ENCODE measurements at places on chromosomes 11 and 22. TPM values are rescaled to one million over a fixed set of nuclear protein-coding genes. Genes with fewer than 3 reads are reported as not detected.

MS4A3 gene
- not detected for total RNA-seq

PANX2 gene
- 1.7 TPM for total RNA-seq

KRTAP5-1 gene
- not detected for total RNA-seq

PAMR1 gene
- total RNA-seq = not detected

MYH9 gene
- total RNA-seq = 2,110 TPM

SYT8 gene
- total RNA-seq = not detected

OR8G1 gene
- not detected for total RNA-seq

P2RY2 gene
- 1.4 TPM for total RNA-seq

CHRNA10 gene
- 1.5 TPM for total RNA-seq

CASP5 gene
- total RNA-seq = not detected

OR52N5 gene
- not detected for total RNA-seq

ENDOD1 gene
- 29.8 TPM for total RNA-seq

GRAMD1B gene
- 6.9 TPM for total RNA-seq

BEST1 gene
- total RNA-seq = not detected

Measured in glomerular endothelial cell (primary cell).